Activated naive CD4-positive, alpha-beta T cell treated with Interleukin-2 at 50 U/mL for 16 hours (primary cell): ENCODE measurements at places on chromosomes 5 and 9.
A peak's percentile ranks its signal among the peaks of the same experiment; 100 is the strongest.

GRCh38 chr5:150583541-150584225 is 56.8 kb upstream of the SYNPO start:
- no peak for DNase-seq

DNA sequence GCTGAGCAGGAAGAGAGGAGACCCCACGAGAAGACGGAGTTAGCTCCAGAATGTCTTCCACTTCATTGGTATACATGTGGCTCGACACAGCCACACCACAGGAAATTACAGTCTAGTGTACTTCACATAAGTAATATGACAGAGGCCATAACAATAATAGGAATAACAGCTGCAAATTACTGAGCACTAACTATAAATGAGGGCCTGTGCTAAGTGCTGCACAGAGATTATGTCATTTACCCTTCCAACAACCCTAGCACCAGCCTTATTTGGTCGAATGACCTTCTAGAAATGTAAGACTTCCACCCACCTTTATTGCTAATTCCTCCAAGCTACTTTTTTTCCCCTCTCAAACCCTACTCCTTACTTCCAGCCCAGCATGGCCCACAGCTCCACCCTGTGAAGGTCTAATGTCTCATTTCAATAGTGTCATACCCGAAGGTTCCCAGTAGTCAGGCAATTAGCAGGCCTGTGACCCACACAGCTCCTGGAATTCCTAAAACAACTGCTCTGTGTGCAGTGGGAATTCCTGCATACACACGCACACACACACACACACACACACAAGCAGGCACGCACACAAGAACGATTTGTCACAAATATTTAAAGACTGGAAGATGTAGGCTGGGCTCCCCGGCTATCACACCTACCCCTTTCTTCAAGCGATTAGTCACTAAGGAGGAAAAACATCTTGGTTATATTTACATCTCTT is 134.5 kb downstream of the FRMD3 start:
- DNase-seq = no peak

DNA sequence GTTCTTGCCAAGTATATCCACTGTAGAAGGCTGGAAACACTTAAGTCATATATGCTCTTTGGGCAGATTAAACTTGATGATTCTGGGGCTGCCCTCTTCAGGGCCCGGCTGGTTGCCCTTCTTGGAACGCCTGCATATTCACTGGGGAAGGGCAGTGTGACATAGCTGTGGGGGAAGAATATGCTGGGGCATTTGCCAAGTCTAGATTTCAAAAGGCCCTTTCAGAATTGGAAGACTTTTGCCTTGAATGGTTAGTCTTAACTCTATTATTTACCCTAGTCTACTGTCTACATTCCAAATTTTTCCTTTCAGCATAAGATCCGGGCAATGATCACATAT is 161.2 kb upstream of the PITX1 start:
- no peak for DNase-seq

GRCh38 chr5:39650008-39650762 is 225.4 kb upstream of the DAB2 start:
- DNase-seq = no peak

GRCh38 chr5:76406673-76407072 is 3.6 kb downstream of the IQGAP2 start:
- no peak for DNase-seq

DNA sequence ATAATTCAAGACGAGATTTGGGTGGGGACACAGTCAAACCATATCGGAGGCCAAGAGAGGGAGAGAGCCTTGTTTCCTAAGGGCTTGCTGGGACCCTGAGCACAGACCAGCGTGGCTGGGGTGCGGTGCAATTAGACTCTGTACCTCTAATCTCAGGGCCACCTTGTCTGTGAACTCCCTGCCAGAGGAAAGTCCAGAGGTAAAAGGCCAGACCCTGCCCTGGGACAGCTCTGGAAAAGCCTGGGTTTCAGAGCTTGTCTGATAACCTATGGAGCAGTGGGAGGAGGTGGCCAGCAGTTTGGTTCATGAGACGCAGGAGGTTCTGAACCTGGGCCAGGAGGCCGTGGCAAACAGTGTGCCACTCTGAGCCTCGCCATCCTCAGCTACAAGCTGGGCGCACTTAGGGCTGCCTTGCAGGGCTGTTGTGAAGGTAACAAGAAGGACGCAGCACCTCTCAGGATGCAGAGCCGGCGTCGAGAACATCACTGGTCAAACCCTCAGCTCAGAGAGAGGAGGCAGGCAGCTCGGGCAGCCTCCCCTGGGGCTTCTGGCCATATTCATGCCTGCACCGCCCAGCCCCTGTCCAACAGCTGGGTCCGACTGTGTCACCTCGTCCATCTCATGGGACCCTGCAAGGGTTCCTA is 4.8 kb upstream of the DOLPP1 start:
- no peak for DNase-seq

DNA sequence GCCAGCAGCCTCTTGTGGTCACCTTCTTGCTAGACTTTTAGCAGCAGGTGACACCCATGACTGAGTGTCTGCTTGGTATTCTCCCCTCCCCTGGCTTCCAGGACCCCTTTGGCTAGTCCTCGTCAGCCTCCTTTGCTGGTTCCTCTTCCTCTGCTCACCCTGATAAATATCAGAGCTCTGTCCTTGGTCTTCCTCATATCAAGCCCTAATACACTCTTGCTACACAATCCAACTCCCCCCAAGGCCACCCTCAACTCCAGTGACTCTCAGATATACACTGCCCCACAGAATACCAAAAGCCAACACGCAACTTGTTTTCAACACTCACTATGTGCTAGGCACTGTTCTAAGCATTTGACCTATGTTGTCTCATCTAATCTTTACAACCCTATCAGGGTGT is 30.3 kb upstream of the LCP2 start:
- DNase-seq = no peak

DNA sequence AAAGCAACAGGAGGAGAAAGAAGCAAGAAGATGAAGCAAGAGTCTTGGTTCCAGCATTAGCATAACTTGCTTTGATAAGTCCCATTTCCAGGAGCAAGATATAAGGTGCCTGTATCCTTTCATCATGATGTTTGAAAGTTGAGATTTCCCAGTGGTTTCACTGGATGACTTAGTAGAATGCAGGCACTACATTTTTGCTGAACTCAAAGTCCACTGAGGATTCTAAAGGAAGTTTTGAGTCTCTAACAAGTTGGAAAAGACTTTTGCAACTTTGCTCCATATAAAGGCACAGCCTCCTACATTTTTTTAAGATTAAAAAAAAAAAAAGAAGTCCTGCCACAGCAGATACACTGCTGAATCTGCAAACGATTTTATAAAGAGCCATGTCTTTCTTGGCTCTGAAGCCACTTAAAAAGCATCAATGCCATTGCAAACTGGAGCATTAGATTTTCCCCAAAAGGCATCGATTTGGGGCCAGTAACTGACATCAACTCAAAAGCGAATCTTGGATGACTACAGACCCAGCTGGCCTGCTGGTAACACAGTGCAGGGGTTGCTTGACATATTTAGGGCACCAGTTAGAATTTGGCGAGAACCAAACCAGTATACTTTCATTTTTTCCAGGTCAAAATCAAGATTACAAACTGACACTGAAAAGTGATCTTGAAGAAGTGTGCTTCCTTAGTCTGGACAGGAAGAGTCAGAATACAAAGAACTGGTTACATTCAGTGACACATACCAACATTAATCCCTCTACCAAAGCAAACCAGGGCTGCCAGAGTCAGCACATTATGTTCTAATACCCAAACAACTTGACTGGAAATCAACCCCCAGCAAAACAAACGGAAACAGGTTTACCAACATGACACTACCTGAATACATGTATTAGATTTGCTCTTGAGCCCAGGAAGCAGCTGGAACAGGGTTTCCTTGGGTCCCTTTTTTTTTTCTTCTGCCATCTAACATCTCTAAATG is 39.1 kb upstream of the KCNV2 start:
- DNase-seq = no peak

- no peak for DNase-seq
These were observed 15.7 kb downstream of the KIAA1958 start for GRCh38 chr9:112502175-112502946.

DNA sequence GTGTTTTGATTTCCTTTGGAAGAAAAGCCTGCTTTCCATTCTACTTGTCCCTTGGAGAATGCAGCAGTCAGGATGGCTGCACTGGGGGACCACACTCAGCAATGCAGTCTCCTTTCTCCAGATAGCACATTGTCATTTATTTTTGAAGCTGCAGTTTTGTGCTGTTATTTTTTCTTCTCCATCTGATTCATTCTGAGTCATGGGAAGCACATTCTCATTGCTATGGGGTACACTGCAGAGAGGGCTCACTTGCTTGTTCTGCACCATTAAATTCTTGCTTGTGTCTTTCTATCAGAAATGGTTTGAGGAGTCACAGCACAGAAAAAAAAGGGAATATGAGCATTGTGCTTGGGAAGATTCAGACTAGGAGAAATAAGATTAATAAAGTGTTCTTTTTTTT is 39.7 kb upstream of the POC5 start:
- DNase-seq = no peak

DNA sequence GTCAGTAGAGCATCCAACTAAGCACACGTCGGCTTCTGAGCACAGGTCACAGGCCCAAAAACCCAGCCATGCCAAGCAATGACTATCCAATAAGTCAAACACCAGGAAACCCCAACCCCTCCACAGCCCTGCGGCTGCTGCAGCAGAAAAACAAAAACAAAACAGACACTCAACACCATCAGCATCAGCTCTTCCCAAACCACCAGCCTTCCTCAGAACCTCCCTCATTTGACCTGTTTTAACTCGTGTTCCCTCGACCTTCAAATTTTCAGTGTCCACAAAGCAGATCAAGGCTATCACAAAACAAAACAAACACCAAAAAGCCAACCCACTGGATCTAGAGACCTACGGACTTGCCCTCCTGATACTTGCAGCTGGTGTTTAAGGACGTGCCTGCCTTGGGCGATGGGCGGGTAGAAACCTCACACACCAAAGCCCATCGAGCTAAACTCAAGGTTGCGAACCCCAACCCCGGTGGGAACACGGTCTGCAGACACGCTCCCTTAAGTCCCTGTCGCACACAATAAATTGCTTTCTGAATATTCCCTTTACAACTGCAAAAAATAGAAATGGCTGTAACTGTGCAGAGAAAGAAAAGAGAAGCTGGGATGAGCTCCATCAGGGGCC is 247.1 kb upstream of the ANKRD55 start:
- peak; percentile 38 for DNase-seq

DNA sequence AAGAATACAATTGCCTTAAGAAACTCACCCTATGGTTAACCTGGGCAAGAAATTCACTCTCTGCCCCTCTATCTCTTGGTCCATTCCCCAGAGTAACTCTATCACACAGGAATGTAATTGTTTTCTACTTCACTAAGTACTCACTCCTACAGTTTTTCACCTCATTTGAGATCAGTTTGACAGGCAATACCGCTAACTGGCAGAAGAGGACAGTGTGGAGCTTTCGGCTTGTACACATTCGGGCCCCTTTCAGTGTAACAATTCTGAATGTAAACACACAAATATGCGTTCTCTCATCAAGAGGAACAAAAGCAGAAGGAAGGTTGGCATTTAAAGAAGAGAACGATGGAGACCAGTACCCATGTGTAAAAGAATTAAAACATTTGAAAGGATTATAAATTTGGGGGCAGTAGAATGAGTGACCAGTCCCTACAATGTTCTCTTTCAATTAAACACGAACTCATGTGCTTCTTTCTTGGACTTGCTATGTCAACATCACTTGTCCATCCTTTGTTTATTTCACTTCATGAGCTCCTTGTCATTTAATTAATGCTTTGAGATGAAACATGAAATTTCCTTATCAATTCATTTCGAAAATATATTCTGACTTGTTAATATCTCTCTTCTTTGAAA is 188.5 kb upstream of the GRAMD2B start:
- DNase-seq = no peak

DNA sequence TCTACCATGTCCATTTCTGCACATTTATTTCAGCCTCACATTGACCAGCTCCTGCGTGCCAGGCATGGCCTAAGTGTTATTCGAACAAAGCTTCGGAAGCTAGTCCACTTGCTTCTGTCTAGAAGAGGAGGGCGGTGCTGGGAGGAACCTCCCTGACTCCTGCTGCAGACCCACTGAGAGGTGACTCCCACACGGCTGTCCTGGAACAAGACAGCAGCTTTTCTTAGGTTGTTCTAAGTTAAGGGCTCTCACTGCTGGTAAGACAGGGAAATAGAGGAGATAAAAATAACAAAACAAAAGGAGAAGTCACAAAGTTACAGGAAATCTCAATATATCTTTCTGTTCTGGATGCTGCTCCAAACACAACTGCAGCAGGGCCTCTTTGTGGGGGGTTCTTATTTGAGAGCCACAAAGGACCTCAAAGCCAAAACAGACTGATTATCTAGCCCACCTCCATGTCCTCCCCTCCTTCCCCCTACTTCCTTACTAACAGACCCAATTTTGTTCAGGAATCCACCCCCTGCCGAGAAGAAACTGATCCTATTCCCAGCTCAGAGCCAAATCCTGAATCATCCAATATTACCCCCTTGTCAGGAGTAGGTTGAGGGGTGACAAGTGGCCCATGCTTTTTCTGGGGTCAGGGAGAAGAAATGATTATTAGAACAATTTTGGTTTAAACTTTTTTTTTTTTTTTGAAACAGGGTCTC is 28.4 kb upstream of the KCNIP1 start:
- no peak for DNase-seq
